Stimulated activated CD8-positive, alpha-beta memory T cell treated with anti-CD3 and anti-CD28 coated beads, Interleukin-12 subunit alpha, Interleukin-12 subunit beta, amount 100 ng/mL, for 1 hour (primary cell): ENCODE measurements at places on chromosomes 7 and 10.

- no peak for DNase-seq
Observed at GRCh38 chr10:72886621-72887020, 6.9 kb upstream of the OIT3 start.

- no peak for DNase-seq
Observed at GRCh38 chr10:69418052-69418752, 1.5 kb upstream of the TACR2 start.

DNA sequence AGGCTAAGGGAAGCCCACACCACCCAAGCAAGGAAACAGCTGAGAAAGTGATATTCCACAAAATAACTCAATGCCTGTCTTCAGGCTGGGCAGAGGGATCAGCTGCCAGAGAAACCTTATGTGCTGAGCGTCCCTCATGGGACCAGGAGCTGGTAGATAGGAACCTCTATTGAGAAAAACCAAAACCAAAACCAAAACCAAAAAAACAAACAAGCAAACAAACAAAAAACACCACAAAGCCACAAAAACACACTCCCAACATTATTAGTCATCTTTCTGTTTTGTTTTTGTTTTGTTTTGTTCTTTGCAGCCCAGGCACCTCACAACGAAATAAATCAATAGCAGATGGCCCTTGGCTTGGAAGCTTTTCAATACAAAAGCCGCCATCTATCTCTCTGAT is 760.8 kb upstream of the CELF2 start:
- no peak for DNase-seq

- no peak for DNase-seq
Observed at GRCh38 chr7:746155-747061, 19.3 kb upstream of the PRKAR1B start.

DNA sequence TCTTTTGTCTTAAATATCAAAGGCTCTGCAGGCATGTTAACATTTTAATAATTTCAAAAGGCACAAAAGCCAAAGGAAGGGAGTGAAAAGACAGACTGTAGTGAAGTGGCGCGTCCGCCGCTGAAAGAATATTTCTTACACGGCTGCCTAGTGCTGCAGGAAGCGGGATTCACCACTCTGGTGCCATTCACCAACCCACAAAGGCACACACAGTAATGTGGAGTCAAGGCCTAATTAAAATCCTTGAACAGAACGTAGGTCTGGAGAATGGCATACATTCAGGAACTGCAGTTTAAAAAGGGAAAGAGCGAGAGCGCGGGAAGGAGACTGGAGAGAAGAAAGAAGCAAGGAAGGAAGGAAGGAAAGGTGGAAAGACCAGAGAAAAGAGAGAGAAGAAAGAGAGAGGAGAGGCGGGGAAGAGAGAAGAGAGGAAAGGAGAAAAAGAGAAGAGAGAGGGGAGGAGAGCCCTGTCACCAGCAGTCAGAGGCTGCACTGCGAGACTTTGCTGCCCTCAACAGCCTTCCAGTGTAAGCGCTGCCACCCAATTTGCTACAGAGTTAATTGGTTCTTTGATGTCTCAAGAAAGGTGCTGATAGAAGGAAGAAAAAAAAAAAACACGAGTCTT is 554.0 kb downstream of the MDFIC start:
- no peak for DNase-seq

DNA sequence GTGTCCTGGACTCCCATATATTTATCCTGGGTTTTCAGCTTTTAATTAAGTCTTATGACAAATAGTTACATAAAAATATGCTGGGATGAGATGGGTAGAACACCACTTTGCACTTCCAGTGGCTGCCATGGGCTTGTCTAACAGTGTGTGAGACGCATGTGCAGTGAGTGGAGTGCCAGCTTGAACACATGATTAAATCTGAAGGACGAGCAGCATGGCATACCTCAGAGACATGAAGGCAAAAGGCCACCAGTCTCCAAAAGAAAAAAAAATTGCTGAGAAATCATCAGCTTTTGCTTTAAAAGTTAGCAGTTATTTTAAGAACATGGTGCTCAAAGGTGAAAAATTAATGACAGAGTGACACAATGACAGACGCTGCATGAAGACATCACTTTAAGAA is 139.0 kb upstream of the ADCY1 start:
- DNase-seq, result no peak

DNA sequence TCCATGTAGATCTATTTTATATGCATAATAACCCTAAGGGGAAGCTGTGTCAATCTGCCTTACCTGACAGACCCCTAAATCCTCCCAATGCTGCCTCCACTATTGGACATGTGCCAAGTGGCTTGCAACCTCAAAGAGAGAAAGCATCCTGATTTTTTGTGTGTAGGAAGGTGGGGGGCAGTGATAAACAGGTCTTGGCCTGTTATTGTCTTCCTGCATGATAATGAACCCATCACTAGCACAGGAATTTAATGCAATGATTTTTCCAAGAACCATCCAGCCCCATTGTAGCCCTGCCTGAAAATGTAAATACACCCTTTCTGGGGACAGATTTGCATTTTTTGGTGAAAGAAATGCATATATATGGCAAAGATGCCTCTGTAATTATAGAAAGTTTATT is 850.2 kb downstream of the LRMDA start:
- no peak for DNase-seq

DNA sequence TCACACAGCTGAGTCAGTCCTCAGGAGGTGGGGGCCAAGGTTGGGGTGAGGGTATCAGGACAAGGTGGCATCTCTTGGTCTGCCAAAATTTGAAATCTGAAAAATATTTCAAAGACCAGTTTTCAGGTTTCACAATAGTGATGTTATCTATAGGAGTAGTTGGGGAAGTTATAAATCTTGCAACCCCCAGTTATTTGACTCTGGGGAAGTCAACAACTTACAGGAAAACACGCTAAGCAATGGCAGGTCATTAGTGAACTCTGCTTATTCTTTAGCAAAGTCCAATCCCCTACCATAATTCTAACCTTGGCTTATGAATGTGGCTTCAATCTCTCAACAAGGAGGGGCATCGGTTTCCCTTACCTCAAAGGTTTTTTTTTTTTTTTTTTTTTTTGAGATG is 94.9 kb downstream of the MARCHF5 start:
- DNase-seq, result no peak

DNA sequence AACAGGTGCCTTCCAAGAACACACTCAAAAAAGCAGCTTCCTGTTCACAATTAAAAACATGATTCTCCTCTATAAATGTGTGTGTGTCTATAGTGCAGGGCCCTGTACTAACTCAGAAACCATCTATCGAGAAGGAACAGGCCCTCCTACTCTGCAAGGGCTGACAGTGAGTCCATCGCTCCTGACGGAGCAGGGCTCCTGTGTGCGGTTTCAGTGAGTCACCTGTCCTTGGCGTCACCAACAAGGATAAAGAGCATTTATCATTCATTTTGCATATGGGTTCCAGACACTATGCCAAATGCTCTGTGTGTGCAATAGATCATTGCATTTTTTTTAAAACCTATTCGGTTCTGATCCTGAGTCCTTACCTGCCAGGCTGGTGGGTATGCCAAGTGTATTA is 63.7 kb downstream of the TACC2 start:
- no peak for DNase-seq

- no peak for DNase-seq
Observed at GRCh38 chr7:151038951-151039849, 9.1 kb upstream of the ASIC3 start.

DNA sequence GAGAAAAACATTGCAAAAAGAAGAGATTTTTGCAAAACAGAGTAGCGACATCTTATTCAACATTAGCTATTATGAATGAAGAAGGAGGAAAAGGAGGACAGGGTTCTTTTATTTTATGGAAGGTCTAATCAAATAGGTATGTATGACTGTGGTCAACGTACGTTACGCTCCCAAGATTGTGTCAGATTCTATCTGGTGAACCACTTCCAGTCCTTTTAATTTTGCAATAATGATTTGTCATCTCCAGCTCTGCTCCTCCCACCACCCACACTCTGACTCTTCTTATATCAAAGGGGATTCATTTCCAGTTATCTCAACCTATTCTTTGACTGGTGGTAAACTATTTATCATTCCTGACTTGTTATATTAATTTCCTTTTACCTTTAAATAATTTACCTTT is 259.9 kb downstream of the CACNA2D1 start:
- DNase-seq, result no peak

DNA sequence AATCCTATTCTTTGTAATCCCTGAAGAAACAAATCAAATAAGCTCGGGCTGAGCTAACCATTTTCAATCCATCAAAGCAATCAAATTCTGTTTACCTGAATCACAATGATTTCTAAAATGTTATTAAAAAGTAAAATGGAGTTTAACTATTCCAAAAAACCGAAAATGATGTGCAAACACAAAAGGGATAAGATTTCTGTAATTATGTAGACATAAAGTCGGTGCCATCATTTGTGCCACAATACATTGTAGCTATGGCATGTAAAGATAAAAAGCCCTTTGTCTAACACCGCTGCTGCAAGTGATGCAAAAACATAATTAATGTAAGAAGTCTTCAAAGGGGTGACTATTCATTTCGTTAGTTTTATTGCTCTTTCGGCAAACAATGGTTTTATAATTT is 125.1 kb upstream of the FAM204A start:
- DNase-seq, result no peak

GRCh38 chr7:107090457-107090856 is 46.0 kb downstream of the PRKAR2B start:
- no peak for DNase-seq

DNA sequence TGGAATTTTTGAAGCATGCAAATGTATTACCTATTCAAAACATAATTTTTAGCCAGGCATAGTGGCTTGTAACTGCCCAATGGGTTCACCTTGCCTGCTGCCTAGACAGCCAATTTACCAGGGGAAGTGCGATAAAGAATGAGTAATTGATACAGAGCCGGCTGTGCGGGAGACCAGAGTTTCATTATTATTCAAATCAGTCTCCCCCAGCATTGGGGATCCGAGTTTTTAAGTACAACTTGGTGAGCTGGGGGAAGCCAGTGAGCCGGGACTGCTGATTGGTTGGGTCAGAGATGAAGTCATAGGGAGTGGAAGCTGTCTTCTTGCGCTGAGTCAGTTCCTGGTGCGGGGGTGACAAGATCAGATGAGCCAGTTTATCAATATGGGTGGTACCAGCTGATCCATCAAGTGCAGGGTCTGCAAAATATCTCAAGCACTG is 29.1 kb upstream of the NRBF2 start:
- no peak for DNase-seq

- DNase-seq, result no peak
Observed at GRCh38 chr10:83276971-83277370, 862.3 kb upstream of the GHITM start.

- no peak for DNase-seq
Observed at GRCh38 chr10:44339218-44339617, 45.7 kb downstream of the CXCL12 start.

GRCh38 chr10:3886191-3886590 is 101.2 kb upstream of the KLF6 start:
- DNase-seq, result no peak

DNA sequence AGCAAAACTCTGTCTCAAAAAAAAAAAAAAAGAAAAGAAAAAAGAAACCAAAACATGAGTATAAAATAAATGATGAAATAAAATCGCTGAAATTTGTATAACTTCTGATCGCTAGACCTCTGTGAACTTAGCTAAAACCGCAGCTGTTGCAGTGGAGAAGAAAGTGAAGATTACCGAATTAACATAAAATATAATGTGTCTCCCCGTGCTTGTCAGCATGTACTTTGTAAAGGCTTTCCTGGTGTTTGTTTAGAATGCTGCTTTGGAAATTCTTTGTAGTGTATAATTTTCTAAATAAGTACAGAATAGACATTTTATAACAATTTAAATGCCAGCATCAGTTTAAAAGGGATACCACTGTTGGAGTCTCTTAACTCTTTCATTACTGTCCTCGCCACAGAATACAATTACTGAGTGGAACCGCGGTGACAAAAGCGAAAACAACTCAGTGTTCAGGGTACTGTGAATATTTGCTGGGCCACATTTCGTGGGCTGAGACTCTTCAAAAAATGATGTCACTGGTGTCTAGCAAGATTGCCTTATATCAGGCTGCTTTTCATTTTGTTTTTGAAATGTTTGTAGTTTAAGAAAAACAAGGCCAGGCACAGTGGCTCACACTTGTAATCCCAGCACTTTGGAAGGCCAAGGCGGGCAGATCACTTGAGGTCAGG is 167.7 kb downstream of the NSUN6 start:
- no peak for DNase-seq

GRCh38 chr10:60781661-60782060 is 3.4 kb downstream of the CDK1 start:
- no peak for DNase-seq

GRCh38 chr7:85602196-85602595 is 415.3 kb upstream of the SEMA3D start:
- DNase-seq, result no peak

DNA sequence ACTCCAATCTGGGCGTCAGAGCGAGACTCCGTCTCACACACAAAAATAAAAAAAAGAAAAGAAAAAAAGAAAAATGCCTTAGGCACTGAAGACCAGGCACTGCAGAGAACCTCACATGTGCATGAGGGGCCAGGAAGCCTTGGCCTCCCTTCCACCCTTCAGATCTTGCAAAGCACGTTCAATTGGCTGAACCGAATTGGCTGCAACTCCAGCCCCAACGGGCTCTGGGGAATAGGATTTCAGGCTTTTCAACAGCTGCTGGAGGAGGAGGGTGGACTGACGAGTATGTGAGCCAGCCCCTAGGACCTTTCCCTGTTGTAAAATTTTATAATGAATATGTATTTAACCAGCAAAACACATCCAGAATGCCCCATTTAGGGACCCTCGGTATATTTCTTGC is 16.7 kb downstream of the TMEM120A start:
- DNase-seq, result no peak

DNA sequence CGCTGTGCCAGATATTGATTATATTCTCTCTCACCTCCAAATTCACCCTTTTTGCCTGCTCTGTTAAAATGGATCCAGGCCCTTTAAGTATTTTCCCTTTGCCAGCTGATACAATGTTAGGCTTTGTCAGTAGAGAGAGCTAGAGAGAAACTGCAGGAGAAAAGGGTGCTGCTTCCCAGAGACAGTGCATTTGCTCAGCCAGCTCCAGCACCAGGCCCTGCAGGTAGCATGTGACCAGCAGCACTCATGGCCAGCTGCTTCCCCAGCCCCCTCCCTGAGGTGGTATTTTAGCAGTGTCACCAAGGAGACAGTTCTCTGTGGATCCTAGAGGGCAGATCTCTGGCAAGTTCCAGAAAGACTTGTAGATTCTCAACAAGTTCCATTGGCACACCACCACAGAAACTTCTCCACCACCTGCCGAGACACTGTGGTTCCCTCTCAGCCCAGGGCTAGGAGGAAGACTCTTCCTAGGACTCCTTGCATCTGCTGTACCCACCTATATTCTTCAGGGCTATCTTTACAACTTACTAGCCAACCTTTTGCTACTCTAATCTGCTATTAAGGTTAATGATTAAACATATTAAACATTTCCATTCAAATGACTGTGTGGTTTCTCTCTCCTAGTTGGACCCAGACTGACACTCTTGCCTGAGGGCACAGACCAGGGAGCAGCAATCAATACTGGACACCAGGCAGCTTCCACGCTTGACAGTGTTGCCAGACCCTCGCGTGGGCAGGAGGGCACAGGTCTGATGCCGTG is 35.6 kb upstream of the ADAM12 start:
- no peak for DNase-seq

- DNase-seq, result no peak
Observed at GRCh38 chr7:95334447-95334846, 10.1 kb upstream of the PON1 start.

GRCh38 chr7:130777426-130777825 is 43.4 kb upstream of the KLF14 start:
- no peak for DNase-seq
